HT1080 (cell line): ENCODE measurements at places on chromosomes 12 and 14. TPM values are rescaled to one million over a fixed set of nuclear protein-coding genes. Genes with fewer than 3 reads are reported as not detected.

DNA sequence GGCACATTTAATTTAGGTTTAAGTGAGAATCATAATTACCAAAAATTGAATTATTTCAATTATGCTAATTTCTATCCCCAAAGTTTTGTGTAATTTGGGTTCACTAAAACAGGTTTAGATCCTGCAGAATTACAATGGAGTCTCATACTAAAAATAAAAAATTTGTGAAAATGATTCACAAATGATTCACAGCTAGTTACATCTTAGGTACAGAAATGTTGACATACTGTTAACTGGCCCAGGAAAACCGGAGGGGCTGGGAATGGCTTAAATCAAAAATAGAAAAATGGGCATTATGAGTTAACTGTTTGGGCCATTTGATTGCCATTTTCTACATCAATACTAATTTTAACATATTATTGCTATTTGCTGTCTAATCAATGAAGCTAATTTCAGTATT is 76.1 kb downstream of the RMST start:
- DNase-seq, result no peak

DNA sequence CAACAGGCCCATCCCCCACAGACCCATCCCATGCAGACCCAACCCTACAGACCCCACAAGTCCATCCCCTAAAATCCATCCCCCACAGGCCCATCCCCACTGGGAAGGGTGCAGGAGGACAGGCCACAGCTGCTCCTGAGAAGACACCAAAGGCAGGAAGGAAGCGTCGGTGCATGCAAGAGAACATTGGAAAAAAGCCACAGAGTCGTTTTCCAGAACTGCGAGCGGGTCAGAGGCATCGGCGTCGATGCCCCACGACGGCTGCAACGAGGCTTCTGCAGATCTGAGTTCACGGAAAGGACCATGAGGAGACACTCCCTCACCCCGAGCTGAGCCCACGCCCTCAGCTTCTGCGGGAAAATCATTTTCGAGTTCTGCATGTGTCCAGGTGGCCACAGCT is 59.6 kb upstream of the GALNT9 start:
- DNase-seq, result no peak

- no peak for DNase-seq
These were observed 7.8 kb upstream of the CPM start for GRCh38 chr12:68940731-68941130.

DNA sequence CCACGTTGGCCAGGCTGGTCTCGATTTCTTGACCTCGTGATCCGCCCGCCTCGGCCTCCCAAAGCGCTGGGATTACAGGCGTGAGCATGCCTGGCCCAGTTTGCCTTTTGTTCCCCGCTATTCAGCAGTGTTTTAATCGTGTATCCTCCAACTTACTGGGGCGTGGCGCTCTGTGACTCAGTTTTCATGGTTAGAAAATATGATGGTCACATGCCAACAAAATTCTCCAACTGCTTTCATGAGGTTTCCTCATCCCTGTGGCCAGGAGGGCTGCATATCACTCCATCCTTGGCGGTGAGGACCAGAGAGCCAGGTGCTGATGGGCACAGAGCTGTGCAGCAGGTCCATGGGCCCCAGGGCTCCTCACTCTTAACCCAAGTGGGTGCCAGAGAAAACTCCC is 33.0 kb upstream of the PRMT8 start:
- peak; percentile 75 for DNase-seq

DNA sequence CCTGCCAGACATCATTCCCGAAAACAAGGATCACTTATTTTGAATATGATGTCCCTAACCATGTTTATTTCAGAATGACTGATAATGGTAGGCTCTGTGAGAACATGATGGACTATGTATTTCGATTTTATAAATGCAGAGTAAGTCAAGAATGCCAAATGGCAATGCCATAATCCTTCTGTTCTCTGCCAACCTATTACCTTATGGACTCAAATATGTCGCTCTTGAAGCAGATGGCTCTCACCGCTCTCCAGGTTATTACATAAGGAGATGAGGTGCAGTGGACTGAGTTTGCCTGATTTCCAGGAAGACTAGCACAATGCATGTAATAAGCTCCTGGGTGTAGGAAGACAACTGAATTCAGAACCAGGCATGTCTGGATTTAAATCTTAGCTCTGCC is 227.2 kb downstream of the BTG1 start:
- no peak for DNase-seq

DNA sequence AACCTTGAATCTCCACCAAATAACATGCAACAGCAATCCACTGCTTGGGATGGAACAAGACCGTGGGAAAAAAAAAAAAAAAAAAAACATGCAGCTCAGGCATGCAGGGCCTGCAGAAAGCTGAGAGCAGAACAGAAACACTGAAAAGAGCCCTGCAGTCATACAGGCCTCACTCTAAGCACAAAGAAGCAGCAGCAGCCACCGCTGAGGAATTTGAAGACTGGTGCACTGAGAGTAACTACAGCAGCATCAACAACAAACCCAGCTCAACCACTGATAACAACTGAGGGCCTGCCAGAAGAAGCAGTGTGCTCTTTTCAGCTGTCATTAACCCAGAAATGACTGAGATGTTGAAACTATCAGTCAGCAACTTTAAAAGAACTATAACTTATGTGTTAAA is 354.7 kb upstream of the TMTC1 start:
- DNase-seq, result no peak

DNA sequence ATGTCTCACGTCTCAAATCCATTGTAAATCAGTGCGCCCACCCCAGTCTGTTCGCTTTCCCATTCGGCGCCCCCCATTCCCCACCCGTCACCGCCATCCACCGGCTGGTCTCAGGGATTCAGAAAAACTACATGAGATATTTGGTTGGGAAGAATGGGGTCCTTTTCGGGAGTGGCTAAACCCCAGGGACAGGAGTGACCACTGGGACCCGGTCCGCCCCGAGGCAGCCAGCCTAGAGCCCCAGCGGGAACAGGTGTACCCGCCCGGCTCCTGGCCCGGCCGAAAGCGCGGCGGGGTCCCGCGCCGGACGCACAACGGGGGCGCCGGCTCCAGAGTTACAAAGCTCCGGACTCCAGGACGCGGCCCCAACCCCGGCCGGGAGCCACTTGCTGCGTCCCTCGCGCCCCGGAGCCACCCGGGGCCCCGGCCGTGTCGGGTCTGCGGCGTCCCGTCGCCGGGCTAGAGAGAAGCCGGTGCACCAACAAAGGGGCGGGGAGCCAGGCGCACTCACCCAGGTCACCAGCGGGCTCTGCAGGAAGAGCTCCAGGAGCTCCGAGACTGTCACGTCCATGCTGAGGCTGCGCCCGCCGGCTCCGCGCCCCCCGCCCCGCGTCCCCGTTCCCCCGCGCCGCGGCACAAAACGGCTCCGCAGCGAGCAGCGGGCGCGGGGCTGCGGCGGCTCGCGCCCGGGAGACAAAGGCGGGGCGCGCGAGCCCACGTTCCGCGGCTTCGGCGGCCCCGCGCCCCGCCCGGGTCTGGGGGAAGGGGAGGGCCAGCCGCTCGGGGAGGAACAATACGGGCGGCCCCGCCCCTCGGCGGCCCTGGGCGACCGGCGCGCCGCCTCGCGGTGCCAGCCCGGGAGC is at the start of gene CCDC88C:
Gene CCDC88C, minus strand, starts transcription at position 701 of the 863 bp plus-strand sequence. Its CDS starts 130 bp downstream, at position 571.
- peak; percentile 39 for DNase-seq

- no peak for DNase-seq
These were observed 54.3 kb upstream of the RIN3 start for GRCh38 chr14:92459030-92459949.

DNA sequence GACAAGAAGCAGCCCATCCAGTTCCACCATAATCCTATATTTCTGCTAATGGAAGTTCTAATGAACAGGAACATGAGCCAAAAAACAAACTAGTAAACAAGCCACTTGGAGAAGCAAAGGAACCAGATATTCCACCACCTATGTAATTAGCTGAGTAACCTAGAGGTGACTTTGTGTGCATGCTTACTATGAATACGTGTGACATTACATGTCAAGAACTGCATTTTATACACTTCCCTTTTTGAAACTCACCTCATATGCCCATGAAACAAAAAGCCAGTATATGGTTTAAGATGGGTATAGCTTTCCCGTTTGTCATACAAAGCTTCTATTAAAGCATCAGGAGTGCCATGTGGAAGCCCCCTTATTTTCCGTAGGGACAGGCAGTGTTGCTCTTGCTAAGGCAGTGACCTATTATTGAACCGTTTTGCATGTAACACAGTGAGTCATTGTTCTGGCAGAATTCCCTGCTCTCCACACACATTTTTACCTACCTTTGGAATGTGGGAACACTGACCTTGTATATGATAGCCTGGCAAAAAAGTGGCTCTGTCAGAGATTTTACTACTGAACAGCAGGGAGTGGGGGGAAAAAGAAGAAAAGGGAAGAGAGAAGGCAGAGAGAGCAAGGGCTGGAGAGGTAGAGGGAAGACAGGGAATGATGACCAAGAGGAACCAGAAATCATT is 34.8 kb upstream of the FRMD6 start:
- peak; percentile 96 for DNase-seq

DNA sequence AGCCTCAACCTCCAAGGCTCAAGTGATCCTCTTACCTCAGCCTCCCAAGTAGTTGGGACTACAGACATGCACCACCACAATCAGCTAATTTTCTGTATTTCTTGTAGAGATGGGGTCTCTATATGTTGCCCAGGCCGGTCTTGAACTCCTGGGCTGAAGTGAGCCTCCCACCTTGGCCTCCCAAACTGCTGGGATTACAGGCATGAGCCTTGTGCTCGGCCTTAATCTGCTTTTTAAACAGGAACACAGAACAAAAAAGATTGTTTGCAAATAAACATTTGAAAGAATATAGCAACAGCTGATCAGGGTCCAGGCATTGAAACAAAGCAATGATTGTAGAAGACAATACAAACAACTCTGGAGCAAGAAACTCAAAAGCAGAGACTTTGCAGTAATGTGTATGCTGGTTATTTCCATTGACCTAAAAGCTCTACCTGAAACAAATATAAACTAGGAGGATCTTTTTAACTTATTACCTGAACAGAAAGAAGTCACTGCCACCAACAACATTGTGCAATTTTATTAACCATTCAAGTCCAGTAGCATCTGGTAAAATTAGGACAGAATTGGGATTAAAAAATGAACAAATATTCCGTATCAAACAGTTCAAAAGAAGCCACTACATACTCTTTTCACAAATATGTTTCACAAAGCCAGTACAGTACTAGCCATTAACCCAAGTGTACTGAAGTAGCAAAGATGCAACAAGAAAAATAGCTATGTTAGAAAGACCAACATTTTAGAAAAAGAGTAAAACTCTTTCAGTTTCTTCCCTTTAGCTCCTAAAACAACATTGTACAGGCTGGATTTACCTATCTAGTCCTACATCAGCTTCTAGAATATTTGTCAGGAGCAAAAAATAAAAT is 14.2 kb downstream of the AMN1 start:
- DNase-seq, result no peak

GRCh38 chr14:95255487-95255886 is 64.2 kb downstream of the CLMN start:
- peak; percentile 70 for DNase-seq

DNA sequence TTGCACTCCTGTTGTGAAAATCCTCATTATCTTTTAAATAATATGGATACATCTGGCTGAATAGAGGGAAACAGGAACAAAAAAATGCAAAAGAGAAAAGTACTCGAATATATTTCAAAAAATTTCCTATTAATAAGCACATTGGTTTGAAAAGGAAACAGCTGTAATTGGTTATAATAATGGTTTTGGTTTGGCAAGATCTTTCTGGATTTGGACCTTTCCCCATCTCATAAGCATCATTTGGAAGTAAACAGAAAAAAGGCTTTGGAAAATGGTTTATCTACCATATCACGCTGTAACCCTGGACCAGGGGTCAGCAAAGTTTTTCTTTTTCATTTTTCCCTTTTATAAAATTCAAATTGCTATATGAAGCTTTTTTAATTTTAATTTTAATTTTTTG is 2.8 kb upstream of the NINJ2 start:
- no peak for DNase-seq

The NKX2-1 gene
- not detected in 2 replicates for total RNA-seq

The BCL11B gene
- total RNA-seq, result 0.17 and 0.18 TPM in 2 replicates
